ENCODE measurements at places on chromosomes 5 and 9.

DNA sequence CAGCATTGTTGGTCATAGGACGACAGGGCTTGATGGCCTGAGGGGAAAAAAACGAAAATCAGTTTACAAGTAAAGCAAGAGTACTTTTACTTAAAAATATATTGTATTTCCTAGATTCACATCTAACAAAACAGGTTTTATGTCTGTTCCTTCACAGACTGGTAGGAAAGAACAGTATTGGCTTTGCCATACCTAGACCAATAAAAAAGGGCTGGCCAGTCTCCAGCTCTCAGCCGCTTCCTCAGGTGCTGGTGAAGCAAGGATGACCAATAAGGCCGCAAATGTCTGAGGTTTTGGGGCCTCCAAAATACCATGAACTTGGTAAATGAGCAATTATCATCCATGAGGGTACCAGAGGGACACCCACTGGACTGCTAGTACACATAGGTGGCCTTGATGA is 36.6 kb downstream of the DROSHA start:
- DNase-seq = no peak

- no peak for DNase-seq
Observed at GRCh38 chr5:112734597-112734996, 3.1 kb upstream of the APC start.

GRCh38 chr9:105038051-105038450 is 110.1 kb upstream of the ABCA1 start:
- DNase-seq = no peak

DNA sequence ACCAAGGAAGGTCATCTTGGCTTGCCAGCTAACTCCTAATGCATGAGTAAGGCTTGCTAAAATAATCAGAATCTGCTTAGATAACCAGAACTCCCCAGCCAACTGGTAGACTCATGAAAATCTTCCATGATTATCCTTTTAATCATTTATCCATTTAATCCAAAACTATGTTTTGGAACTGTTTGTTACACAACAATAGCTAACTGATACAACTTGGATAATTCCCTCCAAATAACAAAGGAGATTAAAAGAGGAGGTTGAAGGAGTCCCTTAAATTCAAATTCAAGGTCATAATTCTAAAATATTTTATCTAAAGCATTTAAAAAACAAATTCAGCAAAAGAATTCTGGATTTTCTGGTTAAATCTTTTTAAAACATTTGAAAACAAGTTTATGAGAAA is 222.1 kb downstream of the DEPDC1B start:
- no peak for DNase-seq

DNA sequence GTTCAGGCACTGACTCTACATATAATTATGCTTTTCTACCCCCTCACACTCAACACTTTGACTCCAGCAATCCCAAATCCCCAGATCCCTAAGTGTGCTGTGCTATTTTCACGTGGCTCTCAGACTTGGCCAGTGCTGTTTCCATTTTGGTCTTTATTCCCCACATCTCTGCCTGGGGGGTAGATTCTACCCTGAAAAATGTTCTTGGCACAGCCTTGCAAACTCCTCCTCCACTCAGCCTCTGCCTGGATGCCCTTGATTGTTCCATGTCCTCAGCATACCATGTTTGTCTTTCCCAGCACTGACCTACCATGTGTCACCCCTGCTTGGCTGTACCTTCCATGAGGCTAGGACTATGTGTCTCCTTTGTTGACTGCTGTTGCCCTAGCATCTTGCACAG is 43.0 kb downstream of the FXN start:
- DNase-seq = no peak

All from T-cell (primary cell).